A549 (cell line): ENCODE measurements at places on chromosomes 7 and 10.
A peak's percentile ranks its signal among the peaks of the same experiment; 100 is the strongest.

DNA sequence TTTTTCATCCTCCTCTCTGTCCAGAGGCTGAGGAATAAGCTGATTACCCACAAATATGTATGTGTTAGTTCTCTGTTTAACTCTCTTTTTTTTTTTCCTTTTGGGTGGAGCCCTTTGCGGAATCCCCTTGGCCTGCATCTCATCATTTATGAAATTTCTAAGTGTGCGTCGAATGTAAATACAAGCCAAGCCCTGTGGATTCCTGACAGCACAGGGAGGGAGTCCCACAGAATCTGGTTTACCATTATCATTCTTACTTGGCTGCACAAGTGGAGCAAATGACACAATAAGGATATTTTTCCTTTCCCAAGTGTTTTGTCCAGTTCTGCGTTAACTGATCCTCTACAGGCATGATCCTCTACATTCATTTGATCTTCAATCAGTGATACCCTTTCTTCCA is 11.4 kb downstream of the STK31 start:
- DNase-seq, result no peak

DNA sequence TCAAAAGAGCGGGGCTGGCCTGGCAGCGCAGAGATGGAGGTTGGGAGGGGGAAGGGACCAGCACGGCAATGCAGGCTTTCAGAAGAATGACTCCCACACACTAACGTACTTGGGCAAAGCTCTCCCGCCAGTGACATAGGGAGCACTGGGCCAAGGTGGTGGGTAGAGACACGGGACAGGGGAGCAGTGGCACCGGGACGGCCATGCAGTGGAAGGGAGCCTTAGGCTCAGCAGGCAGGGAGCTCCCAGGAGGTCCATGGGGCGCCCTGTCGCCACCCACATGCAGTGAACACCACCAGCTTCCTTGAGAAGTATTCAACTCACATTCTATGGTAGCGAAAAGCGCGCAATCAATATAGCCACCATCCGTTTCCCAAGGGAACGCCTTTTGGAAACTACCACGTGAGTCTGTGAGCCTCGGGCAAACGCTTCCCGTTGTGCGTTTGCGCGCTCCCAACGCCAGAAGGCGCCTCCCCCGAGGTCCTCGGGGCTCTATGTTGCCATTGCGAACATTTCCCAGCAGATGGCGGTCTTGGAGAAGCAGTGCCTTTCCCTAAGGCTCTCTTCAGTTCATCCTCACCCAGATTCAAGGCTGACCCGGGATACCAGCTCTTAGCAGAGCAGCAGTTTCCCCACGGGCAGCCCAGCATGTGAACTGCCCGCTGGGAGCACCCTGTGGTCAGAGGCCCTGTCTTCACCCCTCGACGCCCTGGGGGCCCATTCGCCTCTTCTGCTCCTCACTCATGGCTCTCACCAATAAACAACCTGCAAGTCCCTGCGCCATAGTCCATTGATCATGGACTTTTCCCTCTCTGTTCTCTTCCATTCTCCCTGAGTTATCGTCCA is 16.4 kb upstream of the OPALIN start:
- peak; percentile 87 for DNase-seq

- DNase-seq, result no peak
These were observed 106.7 kb downstream of the REEP3 start for GRCh38 chr10:63627881-63628296.

GRCh38 chr7:76106893-76107292 is 59.0 kb downstream of the MDH2 start:
- DNase-seq, result no peak

GRCh38 chr10:29946953-29947700 is 112.3 kb downstream of the JCAD start:
- no peak for DNase-seq

DNA sequence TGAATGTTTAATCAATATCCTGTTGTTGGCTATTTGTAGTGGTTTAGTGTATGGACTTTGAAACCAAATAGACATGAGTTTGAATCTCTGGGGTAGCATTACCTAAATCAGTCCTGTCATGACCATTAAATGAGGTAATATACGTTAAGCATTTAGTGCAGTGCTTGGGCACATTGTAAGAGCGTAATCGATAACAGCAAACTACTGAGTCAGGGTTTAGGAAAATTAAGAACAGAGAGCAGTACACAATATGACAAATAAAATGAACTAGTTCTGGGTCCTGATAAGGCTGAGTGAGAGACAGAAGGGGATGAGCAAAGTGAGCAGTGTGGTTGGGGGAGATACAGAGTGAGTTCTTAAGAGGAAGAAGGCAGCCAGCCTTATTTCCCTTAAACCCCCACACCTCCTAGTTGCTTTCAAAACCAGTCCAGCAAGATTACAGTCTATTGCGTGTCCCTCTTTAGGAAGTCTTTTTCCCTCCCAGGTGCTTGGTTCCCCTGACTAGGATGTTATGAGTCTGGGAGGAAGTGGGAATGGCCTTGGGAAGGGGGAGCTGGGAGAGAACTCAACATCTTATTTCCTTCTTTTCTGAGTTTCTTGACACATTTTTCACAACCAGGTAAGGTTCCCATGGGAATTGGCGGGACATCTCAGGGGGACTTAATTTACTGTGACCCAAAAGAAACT is 171.0 kb downstream of the SND1 start:
- no peak for DNase-seq
